ENCODE measurements at places on chromosomes 3 and 15.

DNA sequence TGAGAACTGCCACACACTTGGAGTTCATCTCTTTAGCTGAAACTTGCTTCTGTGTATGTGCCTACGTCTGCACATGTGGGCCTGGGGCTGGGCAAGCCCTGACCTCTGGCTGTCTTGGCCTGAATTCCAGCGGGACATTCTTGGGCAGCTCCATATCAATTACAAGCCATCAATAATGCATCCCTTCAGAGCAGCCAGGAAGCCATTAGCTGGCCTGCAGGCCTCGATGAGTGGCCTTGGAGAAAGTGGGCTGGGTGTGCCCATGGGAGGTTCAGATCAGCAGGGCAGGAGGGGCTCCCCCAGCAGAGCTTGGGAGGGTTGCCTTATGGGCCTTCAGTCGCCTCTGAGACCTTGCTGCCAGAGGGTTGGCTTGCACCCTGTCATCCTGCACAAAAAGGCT lies 124.1 kb downstream of the ETFA start:
- no peak for DNase-seq

DNA sequence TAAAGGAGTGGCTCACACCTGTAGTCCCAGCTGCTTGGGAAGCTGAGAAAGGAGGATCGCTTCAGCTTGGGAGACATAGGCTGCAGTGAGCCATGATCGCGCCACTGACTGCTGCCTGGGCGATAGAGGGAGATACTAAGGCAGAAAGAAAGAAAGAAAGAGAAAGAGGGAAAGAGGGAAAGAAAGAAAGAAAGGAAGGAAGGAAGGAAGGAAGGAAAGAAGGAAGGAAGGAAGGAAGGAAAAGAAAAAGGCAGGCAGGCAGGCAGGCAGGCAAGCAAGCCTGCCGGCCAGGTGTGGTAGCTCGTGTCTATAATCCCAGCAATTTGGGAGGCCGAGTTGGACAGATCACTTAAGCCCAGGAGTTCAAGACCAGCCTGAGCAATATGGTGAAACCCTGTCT lies 15.3 kb downstream of the SLC28A1 start:
- DNase-seq: no peak

DNA sequence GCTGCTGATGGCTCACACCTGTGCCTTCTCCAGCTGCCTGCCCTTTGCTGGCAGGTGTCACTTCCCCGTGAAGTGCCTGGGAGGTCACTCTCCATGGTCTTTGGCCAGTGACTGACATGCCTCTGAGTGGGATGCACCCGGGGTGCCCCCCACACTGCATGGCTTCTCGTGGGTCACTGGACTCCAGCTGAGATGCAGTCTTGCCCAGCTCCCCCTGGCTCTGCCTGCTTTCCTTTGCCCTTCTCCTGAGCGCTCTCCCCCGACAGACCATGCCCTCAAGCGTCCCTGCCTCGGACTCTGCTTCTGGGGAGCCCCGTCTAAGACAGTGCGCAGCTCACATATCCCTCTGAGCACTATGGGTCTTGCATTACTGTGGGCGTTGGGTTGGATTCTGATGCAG lies 14.4 kb downstream of the FBLN2 start:
- DNase-seq: no peak

DNA sequence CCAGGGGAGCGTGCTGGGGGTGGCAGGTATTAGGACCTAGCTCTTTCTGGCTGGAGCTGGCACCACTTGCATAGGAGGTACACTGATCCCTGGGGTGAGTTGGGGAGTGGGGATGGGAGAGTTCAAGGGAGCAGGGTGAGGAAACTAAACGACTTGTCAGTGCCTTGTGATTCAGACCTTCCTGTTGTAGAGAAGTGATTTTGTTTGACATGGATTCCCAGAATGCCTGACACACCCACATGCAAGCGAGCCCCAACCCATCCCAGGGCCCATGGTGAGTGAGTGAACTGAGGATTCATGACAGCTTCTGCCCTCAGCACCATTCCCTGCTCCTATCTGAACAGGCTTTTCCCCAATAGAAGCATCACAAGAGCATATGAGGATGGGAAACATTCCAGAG lies 15.6 kb upstream of the UBE2Q2 start:
- DNase-seq: no peak

DNA sequence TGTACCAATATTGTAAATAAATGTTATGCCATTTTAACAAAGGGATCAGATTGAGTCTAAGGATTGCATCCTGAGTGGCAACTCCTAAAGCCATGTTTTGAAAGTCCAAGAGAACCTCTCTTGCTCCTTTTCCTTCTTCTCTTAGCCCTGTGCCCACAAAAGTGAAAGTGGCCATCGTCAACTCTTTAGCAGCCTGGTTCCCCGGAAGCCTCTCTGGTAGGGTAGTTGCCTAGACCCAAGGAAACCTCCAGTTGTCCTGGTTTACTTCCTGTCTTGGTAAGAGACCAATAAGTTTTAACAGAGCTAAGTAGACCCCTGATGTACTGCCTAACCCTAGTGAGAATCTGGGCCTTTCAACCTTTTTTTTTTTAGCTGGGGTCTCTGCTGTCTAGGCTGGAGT lies 10.2 kb upstream of the ITPKA start:
- no peak for DNase-seq

- no peak for DNase-seq
Measured at GRCh38 chr15:70197945-70198361, 100.2 kb upstream of the TLE3 start.

- no peak for DNase-seq
Measured at GRCh38 chr3:190533511-190534281, 19.8 kb downstream of the IL1RAP start.

GRCh38 chr3:162166543-162166942 lies 669.9 kb downstream of the OTOL1 start:
- DNase-seq: no peak

DNA sequence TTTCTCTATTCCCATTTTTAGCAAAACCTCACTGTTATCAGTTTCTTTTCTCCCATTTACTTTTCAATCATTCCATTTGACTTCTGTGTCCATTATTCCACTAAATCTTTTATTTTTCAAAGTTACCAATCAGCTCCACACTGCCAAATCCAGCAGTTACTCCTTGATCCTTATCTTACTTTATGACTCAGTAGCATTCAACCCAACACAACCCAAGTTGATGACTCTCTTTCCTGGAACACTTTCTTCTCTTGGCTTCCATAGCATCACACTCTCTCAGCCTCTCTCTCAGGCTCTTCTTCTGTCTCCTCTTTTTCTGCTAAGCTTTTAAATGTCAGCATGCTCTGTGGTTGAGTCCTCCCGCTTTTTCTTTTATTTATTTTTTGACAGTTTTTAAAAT lies 36.3 kb downstream of the RASGRP1 start:
- DNase-seq: no peak

- DNase-seq: no peak
Measured at GRCh38 chr3:78368636-78369345, 1328.9 kb downstream of the ROBO2 start.

DNA sequence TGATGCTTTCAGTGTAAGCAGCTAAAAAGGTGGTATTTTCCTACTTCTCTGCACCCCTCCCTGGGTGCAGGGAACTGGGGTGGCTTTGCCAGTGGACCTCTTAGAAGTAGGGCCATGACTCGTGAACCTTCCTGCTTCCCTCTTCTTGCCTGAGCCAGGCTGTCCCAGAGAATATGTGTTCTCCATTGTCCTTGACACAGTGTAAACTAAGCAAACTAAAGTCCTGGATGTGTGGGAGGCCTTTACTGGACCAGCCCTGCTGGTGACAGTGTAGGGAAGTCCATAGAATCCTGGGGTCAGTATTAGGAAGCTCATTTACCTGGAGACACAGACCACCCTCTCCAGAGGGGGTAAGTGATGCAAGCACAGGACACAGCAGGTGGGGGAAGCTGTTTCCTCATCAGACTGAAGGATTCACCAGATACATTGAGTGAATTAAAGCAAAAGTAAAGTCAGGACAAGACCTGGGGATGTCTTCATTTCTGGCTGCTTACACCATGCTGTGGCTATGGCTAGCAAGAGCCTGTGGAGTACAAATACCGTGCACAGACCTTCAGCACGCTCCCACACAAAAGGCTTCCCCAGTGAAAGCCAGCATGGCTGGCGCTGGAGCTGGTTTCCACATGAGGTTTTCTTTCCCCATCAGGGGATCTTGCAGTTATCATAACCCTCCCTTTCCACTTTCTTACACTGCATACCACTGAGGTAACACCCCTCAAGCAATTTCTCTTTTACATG lies 64.8 kb upstream of the LPP start:
- DNase-seq: no peak

- no peak for DNase-seq
Measured at GRCh38 chr3:140242818-140243276, 307.9 kb downstream of the CLSTN2 start.

GRCh38 chr3:71511037-71511436 lies 72.5 kb downstream of the FOXP1 start:
- DNase-seq: no peak

DNA sequence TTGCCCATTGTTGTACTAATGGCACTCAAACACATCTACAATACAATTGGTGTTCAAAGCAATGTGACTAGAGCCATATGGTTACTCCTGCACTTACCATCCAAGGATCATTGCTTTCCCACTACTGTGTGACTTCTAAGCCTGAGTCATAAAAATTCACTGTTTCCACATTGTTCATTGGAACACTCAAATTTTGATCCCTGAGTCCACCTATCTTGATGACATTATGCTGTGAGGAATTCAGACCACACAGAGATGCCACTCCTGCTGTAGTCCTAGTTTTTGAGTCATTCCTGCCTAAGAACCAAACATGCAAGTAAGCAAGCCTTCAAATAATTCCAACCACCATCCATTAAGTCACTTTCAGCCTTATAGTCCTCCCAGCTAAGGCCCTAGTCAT lies 176.2 kb downstream of the EFHB start:
- no peak for DNase-seq

DNA sequence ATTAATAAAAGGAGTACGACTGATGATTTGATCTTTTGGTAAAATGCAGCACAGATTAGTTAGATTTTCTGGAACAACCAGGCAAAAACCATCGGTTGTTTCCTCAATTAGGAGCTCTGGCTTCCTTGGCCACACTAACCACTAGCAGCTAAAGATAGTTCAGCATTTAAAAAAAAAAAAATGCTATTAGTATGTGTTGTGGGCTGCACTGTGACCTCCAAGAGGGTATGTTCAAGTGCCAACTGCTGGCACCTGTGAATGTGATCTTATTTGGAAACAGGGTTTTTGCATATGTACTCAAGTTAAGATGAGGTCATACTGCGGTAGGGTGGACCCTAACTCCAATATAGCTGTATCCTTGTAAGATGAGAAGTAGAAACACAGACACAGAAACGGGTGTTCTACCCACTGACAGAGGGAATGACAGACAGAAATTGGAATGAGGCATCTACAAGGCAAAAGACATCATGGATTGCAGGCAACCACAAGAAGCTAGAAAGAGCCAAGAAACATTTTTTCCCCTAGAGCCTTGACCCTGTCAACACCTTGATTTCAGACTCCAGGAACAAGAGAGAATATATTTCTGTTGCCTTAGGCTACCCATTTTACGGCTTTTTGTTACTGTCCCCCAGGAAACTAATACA lies 534.6 kb upstream of the ROBO2 start:
- no peak for DNase-seq
